Stimulated activated CD8-positive, alpha-beta memory T cell treated with anti-CD3 and anti-CD28 coated beads, Interleukin-15, amount 100 ng/mL, for 24 hours (primary cell): ENCODE measurements at places on chromosomes 4 and X.

- no peak for DNase-seq
Measured at GRCh38 chr4:15291122-15291521, 136.7 kb upstream of the C1QTNF7 start.

DNA sequence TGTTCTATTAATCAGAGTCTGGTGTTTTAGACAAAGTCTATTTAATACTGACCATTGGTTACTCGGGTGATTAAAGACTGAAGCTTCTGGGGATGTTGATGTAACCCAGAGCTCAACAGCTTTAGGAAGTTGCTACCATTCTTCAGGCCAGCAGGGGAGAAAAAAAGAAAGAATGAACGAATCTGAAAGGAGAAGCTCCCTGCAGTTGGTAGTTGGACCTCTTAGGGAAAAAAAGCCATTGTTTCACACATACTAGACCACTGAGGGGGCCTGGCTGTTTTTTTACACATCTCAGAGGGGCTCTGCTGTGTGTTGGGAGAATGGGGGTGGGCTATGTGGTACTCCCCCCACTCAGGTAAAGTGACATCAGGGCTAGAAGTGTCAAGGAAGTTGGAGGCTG lies 378.9 kb downstream of the KCNIP4 start:
- no peak for DNase-seq

DNA sequence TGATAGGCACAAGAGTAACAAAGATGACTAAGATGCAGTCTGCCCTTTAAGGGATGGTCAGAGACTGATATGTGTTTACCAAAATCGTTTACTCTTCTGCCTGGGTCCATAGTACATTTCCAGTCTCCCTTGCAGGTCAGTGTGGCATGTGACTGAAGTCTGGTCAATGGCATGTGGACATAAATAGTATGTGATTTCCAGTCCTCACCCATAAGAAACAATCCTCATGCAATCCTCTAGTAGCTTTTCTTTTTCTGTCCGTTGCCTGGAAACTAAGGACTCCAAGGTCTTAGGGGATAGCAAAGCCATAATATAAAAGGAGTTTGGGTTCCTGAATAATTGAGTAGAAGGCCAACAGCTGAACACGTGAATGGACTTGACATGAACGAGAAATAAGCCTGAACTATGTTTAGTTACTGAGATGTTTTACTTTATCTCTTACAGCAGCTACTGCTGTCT lies 1.1 kb downstream of the SLC9B2 start:
- DNase-seq, result no peak

DNA sequence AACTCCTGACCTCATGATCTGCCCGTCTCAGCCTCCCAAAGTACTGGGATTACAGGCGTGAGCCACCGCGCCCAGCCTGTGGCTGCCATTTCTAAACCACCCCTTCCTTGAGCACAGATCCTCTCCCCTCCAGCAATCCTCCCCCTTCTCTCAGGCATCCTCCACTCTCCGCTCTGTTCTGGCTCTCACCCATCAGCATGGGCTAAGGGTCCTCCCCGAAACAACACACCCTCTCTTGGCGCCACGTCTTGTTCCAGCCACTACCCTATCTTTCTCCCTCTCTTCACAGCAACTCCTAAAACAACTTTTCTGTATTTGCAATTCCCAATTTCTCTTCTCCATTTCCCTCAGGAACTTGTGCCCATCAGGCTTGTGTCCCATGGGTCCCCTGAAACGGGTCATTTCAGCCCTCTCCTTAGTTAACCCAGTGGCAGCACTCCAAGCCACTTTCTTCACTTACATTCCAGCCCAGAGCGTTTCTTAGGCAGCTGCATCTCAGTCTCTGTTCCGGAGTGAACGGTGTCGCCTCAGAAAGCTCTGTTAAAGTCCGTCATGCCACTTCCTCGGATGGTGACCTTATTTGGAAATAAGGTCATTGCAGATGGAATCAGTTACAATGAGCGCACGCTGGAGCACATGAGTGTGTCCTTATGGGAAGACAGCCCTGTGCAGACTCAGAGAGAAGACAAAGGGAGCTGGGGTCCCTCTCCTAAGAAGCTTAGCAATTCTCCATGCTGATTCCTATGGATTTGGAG lies 28.3 kb upstream of the CLDN24 start:
- DNase-seq, result no peak

GRCh38 chr4:139876337-139876941 lies 210.8 kb downstream of the MGST2 start:
- DNase-seq, result no peak

GRCh38 chr4:42320822-42321388 lies 76.4 kb upstream of the SHISA3 start:
- no peak for DNase-seq

GRCh38 chrX:120377715-120378114 lies 15.8 kb downstream of the ATP1B4 start:
- no peak for DNase-seq

DNA sequence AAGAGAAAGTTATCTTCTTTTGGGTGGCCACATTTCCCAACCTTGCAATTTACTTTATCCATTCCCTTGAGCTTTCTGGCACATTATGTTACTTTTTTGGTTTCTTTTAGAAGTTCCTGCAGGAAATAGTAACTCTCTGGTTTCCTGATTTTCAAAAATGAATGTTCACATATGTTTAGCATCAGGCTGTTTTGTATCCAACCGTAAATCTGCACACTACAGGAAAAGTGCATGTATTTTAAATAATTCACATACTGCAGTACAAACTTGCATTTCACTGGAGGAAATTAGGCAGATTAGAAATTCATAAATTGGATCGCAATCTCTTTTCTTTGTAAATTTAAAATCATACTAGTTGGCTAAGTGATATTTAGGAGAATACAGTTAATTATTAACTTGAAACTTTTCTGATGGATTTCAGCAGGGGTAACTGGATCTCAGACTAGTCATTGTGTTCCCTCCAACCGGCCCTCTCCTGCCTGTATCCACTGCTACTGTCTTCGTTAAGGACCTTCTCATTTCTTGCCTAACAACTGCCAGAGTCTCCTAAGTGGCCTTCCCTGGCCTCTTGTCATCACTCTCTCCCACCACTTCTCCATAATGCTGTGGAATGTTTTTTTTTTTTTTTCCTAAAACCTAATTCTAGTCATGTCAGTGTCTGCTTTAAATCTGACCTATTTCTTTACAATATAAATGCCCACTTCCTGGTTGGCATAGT lies 137.2 kb downstream of the UNC5C start:
- no peak for DNase-seq

DNA sequence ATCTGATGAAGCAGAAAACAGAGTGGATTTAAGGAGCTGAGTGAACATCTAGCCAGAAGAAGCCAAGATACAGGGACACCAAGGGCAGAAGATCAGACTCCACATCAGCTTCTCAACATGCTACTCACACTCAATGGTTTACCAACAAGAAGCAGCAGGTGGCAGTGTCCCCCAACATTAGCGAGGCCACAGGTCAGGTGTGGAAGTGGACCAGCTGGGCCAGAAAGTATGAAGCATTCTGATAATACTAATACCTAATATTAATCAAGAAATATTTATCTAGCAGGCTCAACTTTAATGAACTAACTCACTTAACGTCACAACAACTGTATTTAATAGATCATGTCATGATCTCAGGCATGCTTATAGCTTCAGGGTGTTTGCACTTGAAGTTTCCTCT lies 73.4 kb upstream of the TTC29 start:
- DNase-seq, result no peak

GRCh38 chr4:88758264-88758663 lies 60.6 kb upstream of the NAP1L5 start:
- DNase-seq, result no peak

GRCh38 chrX:54093571-54093970 lies 49.3 kb upstream of the PHF8 start:
- DNase-seq, result no peak

- DNase-seq, result no peak
Measured at GRCh38 chrX:97845451-97845850, 961.7 kb downstream of the RPA4 start.
